GDM1 (cell line): ENCODE measurements at places on chromosomes 7 and 10.

GRCh38 chr10:37067576-37067975 is 57.8 kb upstream of the ANKRD30A start:
- no peak for DNase-seq

GRCh38 chr7:76217942-76218566 is 16.4 kb downstream of the SRRM3 start:
- DNase-seq, result no peak

- DNase-seq, result no peak
Observed at GRCh38 chr10:52313933-52314821, at the start of gene DKK1. Gene DKK1, plus strand, starts transcription at chr10:52314281. Its CDS starts 154 bp downstream, at chr10:52314435.

DNA sequence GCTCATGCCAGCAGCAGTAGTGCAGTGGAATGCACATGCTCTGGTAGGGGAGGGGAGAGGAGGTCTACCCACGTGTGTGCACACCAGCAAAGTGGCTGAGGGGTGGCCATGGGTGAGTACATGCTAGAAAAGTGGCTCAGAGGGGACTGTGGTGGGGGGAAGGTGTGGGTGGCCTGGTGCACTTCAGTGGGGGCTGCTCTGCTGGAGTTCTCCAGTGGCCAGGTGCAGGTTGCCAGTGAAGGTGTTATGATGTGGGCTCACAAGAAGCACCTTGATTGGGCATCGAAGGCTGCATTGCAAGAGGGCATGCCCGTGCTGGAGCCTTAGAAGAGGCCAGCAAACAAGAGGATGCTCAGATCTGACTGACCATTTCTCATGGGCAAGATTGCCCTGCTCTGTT is 613.6 kb upstream of the PHF14 start:
- DNase-seq, result no peak

DNA sequence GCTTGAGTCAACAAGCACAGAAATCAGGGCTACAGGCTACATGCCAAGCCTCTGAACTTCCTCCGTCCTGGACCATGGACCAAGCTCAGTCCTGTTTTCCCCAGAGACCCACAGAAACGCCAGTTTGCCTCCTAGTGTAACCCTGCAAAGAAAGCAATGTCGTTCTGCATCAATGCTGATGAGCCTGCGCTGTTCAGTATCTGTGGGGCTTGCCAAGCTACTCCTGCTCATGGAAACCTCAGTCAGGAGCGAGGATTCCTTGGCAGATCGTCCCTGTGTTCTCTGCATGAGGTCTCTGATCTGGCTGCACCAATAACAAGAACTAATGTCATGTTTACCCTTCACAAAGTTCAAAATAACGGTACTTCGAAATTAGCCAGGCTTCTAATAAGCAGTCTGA is 495.5 kb upstream of the C7orf33 start:
- DNase-seq, result no peak

DNA sequence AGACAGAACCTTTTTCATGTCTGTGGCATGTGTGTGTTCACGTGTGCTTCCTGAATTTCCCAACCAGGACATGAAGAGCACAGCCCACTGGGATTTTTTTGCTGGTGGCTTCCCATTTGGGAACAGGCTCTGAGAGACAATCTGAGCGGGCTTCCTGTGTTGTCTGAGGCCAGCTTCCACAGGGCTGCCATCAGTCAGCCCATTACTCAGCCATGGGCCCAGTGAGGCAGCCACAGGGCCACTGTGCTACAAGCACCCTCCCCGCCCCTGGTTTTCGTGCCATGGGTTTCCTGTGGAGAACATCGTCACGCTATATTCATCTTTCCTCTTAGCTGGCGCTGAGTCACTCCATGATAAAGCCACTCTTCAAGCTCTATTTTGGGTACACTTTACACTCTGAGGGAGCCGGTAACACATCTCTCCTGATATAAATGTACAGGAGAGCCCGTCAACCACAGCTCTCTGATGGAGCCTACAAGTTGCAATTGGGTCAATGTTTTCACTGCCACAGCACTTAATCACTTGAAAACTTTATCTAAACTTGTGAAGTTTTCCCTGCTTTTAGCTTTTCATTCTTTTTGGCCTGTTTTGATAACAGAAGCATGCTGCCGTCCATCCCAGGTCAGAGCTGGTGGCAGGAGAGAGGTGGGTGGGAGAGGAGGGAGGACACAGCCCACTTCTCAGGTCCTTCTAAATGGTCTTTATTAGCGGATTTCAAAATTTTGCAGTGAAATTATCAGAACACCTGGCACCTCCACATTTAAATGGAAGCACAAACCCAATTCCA is 96.9 kb downstream of the HIPK2 start:
- DNase-seq, result peak; percentile 72

GRCh38 chr10:100522945-100523344 is 3.3 kb upstream of the SEC31B start:
- no peak for DNase-seq

- no peak for DNase-seq
Observed at GRCh38 chr7:132124575-132124974, 451.7 kb downstream of the PLXNA4 start.
